ENCODE measurements at places on chromosomes 6 and 20. TPM values are rescaled to one million over a fixed set of nuclear protein-coding genes. Genes with fewer than 3 reads are reported as not detected.

ADAM33 gene
- total RNA-seq = not detected

NKX2-4 gene
- not detected for total RNA-seq

CALHM5 gene
- total RNA-seq = 3.0 TPM

GRCh38 chr6:72382602-72383529 lies 239.0 kb upstream of the KCNQ5 start:
- no peak for DNase-seq

- DNase-seq = no peak
These were observed 40.8 kb upstream of the MDFI start for GRCh38 chr6:41597246-41598000.

- no peak for DNase-seq
These were observed 726.9 kb upstream of the CITED2 start for GRCh38 chr6:140101367-140101766.

DNA sequence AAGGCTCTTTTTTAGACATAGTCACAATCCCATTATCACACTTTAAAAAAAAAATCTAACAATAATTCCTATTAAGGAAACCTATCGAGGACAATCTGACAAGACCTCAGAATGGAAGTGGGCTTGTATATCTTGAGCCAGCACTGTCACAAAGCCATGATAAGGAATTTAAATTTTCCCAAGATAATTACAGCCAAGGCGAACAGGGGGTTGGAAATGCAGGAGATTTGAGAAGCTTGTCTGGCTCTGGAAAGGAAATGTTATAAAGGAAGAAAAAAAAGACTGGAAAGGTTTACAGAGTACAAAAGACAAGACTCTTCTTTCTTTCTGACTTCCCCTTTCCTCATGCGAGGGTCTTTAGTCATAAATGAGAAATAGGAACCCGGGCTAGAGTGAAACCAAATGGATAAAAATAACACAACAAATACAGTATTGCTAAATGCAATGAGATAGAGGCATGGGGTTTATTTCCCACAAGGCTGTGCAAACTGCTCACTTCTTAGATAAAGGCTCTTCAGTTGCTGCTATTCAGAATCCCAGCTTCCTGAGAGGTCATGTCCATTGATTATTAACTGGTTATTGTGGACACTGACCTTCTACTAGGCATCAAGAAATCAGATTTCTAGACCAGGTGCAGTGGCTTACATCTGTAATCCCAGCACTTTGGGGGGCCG lies 13.4 kb upstream of the GHRH start:
- DNase-seq = no peak

GRCh38 chr20:62330576-62331317 lies 27.9 kb downstream of the ADRM1 start:
- DNase-seq = no peak
